GF-D8 (cell line): ENCODE measurements at places on chromosomes 12 and 14.

GRCh38 chr14:85115921-85116320 is 414.0 kb upstream of the FLRT2 start:
- DNase-seq = no peak

- no peak for DNase-seq
Observed at GRCh38 chr12:109197327-109197726, 80.9 kb downstream of the ACACB start.

GRCh38 chr12:20376984-20377383 is 8.6 kb downstream of the PDE3A start:
- no peak for DNase-seq

DNA sequence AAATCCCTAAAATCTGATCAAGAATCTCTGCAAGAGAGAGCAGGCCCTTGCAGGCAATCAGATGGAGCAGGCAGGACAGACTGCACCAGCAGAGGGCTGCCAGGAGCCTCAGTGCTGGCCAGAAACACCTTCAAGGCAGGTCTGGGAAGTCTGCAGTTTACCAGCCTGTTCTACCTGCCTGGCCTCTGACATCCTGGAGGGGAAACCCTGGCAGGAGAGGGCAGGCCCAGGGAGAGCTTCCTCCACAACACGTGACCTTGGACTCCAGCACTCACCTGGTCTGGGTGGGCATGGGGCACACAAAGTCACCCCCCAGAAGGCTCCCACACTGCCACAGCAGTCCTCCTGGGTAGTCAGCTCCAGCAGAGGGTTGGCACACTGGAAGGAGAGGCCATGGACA is 56.0 kb downstream of the ISCA2 start:
- DNase-seq = no peak

DNA sequence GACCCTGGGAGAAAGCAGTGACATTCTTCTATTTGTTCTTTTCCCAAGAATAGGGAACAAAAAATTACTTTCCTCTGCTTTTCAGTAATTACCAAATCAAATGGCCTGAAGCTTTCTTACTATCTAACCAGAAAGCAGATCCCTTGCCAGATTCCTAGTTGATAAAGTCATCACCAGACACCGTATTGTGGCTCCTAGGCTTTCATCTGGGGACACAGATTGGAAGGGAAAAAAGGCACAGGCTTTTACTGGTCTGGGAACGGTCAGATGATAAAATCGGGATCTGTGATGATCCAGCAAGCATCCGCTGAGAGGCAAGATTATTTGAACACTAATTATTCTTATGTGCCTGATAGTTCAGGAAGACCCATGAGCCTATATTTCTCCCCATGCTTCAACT is 79.1 kb upstream of the BCL2L14 start:
- no peak for DNase-seq
